ENCODE measurements at places on chromosomes 11 and 22.

DNA sequence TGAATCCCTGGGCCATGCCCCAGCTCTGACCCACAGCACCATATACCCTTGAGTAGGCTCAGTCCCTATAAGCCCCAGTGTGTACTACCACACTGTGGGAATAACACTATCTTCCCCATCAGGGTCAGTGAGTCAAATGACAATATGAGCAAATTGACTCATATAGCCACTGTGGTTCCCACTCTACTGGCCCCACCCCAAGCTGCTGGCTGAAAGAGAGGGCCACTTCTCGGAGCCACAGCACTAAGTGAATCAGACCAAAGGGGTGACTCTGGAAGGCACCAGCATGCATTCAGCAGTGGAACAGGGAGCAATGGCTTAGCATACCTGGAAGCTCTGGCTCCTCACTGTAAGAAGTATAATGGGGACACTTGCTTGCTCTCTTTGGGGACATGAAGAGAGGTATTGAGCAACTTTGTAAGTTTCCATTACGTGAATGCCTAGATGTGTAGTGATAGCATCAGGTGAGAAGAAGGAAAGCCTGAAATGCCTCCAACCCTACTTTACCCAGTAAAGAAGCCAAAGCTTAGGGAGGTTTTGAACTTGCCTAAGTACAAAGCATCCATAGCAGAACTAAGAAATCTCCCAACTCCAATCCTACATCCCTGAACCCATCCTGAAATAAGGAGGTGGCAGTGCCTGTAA is 13.5 kb downstream of the CD59 start:
- no peak for DNase-seq

DNA sequence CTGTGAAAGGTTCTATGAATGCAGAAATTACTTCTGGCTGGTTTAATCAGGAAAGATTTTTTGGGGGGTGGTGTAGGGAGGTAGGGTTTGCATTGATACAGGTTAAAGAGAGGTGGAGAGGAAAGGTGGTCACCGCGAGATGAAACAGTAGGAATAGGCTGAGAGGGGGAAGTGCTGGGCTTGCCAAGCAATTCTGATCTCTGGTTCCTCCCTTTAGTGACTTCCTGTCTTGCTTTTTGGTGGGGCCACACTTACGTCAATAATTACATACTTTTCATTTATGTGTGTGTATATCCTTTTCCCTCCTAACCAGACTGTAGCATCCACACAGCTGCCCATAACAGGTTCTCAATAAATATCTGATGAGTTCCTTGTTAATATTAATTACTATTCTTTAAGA is 120.0 kb downstream of the CTNND1 start:
- DNase-seq, result no peak

DNA sequence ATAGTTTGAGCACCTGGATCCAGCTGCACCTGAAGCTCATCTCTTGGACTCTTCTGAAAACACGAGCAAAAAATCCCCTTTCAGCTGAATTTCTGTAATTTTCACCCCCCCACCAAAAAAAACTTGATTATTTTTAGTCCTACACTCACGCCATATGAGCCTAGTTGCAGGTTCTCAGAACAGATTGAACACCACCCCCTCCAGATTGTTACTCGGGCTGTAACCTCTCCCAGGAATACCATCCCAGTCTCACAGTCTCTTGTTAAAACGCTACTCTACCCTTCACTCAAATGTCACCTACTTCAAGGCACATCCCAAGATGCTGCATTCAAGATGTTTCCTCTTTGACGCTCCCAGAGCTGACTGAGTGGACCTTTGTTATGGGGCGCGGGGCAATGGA is 96.3 kb upstream of the PRDM11 start:
- DNase-seq, result no peak

- DNase-seq, result no peak
Measured at GRCh38 chr11:131530407-131530806, 160.0 kb downstream of the NTM start.

- no peak for DNase-seq
Measured at GRCh38 chr11:1920909-1921573, 1.5 kb downstream of the TNNT3 start.

GRCh38 chr11:73965764-73966121 is 14.9 kb downstream of the DNAJB13 start:
- DNase-seq, result no peak

GRCh38 chr22:37462983-37463382 is 23.2 kb downstream of the MFNG start:
- no peak for DNase-seq

DNA sequence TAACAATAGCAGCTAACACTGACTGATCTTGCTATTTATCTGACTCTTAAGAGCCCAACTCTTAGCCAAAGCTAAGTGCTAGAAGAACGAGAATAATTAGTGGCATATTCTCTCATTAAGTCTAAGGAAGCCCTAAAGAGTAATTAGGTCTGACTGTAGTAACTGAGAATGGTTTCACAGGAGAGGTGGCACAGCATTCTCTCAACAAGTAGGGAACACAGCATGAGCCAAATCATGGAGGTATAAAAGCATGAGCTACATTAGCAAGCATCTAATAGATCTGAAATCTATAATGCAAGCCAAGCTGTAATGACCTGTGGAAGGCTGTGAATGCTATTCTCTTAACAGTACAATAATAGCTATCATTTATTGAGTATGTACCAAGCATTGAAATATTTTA is 230.6 kb downstream of the TTC28 start:
- DNase-seq, result no peak

DNA sequence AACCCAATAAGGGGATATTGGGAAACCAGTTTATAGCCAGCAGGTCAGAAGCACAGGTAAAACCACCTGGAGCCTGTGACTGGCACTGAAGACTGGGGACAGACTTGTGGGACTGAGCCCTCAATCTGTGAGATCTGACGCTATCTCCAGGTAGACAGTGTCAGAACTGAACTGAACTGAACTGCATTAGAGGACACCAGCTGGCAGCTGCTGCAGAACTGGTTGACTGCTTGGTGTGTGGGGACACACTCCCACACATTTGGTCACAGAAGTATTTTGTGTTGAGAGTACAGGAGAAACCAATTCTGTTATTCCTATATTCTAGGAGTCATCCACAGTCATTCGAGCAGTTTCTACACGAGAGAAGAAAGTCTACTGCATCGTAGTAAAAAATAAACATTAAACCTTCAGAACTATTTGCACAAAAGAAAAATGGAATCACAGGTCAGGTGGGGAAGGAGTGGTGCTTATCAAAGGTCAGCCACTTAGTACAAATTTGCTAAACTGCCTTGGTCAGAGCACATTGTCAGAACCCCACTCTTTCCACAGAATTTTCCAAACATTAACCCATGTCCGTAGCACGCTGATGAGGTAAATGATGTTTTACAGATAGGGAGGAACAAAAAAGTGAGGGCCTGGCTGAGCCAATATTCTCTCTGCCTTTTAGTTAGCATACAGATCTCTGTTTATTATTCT is 77.2 kb downstream of the SIK3 start:
- no peak for DNase-seq

- no peak for DNase-seq
Measured at GRCh38 chr11:95964281-95964680, 40.4 kb upstream of the MTMR2 start.

DNA sequence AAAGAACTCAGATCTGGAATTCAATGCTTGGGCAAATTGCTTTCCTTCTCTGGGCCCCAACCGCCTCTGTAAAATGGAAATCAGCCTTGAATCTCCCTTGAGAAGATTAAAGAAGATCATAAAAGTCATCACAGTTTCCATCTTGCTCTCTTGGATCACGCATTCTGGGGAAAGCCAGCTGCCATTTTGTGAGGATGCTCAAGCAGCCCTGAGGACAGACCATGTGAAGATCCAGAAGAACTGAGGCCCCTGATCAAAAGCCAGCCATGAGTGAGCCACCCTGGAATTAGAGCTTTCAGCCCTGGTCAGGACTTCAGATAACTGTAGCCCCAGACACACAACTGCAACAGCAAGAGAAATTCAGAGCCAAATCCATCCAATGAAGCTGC is 229.3 kb downstream of the MN1 start:
- DNase-seq, result no peak

DNA sequence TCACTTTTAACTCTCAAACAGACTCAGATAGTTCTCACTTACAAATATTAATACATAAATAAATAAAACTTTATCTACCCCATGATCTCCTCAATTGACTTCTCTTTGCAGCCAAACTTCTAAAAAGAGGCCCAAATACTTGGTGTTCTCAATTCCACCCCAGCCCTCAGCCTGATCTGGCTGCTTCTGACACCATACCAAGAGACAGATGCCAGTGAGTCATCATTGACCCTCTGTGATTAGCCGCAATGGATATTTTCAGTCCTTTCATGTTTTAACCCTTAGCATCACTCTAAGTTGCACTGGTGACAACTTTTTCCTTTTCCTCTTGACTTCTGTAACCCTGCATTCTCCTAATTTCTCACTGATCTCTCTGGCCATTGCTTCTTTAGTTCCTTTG is 184.1 kb upstream of the ARHGAP20 start:
- DNase-seq, result no peak

DNA sequence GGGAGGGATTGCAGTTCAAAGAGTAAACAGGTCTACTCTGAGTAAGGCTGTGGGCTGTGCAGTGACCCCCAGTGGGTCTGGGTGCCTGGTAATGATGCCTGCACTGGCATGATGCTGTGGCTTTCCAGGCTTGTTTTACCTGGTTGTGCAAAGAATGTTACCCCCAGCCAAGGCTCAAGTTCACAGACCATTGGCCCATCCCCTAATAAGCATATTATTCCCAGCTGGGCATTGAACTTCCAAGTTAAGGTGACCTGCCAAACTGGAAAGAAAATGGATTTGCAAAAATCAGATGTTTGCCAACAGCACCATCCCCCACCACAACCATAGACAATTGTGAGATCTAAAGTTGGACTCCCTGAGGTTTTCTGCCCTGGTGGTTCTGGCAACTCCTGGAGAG is 7.9 kb upstream of the EHF start:
- DNase-seq, result no peak

GRCh38 chr11:61899146-61899841 is 7.9 kb upstream of the FADS3 start:
- DNase-seq, result no peak

DNA sequence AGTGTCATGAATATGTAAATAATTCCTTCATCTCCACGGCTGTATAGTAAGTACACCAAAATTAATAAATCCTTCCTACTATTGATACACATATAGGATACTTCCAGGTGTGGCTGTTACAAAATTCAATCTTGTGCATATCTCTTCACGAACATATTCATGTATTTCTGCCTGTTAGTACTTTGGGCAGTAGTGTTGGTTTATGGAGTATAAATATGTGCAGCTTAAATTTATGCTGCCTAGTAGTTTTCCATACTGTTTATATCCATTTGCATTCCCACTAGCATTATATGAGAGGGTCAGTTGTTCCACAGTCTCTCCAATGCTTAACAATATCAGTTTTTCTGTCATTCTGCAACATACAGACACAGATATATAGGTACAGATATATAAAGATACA is 3.9 kb upstream of the OR5M8 start:
- no peak for DNase-seq

- no peak for DNase-seq
Measured at GRCh38 chr11:112903340-112903739, 57.9 kb upstream of the NCAM1 start.

DNA sequence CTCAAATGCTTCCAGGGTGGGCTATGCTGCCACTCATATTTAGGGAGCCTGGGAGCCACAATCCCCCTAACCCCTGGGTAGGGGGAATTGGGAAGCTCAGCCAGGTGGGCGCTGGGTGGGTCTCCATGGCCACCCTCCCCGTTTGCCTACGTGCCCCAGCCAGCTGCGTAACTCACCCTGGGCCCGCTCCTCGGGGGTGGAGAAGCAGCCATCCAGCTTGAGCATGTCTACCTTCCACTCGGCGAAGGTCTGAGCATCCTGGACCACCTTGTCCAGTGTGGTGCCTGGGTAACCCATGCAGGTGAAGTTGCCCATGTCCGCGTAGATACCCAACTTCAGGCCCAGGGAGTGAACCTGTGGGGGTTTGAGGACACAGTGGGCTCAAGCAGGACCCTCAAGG is 3.7 kb downstream of the NAGA start:
- DNase-seq, result no peak

- DNase-seq, result no peak
Measured at GRCh38 chr11:46003572-46003971, 81.1 kb downstream of the LARGE2 start.

GRCh38 chr22:45911601-45912271 is 65.2 kb downstream of the WNT7B start:
- peak; percentile 87 for DNase-seq

GRCh38 chr11:117441146-117441975 is 113.7 kb downstream of the CEP164 start:
- DNase-seq, result no peak

DNA sequence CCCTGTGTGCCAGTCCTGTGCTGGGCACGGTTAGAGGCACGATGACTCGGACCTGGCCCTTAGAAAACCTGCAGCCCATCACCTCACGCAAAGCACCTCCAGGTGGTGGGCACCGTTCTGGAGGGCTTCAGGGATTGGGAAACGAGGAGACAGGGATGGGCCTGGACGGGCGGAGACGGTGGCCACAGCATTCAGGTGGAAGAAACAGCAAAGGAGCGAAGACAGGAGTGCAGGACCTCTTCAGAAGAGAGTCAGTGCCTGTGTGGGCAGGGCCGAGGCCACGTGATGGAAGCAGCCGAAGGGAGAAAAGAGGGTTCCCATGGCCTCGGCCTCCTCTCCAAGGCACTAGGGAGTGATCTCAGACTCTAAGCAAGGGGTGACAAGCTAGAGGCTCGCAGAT is 8.1 kb upstream of the SLC22A12 start:
- no peak for DNase-seq

- no peak for DNase-seq
Measured at GRCh38 chr11:65817312-65817834, 16.4 kb upstream of the SNX32 start.

DNA sequence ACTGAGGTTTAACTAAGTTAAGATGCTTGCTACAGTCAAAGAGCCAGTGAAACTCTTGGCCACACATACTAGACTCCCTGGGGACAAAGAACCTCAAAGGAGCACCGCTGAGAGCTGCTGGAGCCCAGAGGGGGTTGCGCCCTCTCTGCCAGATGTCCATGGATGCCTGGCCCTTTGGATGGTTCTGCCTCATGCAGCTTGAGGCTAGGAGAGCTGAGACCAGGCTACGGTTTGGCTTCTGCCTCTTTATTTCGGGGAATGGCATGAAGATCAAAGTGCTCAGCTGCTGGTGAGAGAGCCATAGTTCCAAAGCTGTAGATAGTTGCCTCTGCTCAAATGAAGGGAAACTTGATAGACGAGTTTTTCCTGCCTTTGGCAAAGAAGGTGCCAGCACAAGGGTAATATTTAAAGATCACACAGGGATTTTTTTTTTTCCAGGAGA is 43.0 kb downstream of the RASSF10 start:
- DNase-seq, result no peak

DNA sequence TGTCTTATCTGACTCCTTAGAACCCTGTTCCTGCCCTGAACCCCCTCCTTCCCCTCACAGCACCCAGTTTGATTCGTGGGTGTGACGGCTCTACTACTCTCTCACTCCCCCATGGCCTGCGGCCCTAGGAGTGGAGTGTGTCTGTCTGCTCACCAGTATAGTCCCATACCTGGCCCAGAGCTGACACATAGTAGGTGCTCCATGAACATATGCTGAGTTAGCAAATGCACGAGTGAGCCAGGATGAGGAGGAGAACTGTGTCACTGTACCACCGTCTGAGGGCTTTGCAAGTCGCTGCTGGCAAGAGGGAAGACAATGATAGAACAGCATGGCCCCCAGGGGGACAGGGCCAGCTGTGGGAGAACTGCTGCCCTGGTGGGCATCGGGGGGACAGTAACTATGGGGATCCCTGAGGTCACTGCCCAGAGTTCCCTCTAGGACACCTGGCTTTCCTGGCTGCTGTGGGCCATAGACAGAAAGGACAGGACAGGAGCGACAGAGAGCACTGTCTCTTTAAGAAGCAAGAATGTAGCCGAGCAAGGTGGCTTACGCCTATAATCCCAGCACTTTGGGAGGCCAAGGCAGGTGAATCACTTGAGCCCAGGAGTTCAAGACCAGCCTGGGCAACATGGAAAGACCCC is 19.2 kb upstream of the KIAA0930 start:
- no peak for DNase-seq

Data from SHP77 treated with DMSO at 0.1 percent for 48 hours (cell line).